ENCODE measurements at places on chromosomes 5 and 9.

GRCh38 chr5:125501396-125501795 is 755.0 kb upstream of the ZNF608 start:
- no peak for DNase-seq

DNA sequence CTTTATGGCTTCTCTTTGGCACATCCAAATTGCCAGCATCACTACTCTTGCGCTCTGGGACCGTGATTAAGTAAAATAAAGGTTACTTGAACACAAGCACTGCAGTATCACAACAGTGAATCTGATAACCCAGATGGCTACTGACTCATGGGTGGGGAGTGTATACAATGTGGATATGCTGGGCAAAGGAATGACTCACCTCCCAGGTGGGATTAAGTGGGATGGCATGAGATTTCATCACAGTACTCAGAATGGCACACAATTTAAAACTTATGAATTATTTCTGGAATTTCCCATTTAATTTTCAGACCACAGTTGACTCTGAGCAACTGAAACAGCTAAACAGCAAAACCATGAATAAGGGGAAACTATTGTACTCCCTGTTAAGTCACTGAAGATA is 4.3 kb downstream of the GFM2 start:
- no peak for DNase-seq

DNA sequence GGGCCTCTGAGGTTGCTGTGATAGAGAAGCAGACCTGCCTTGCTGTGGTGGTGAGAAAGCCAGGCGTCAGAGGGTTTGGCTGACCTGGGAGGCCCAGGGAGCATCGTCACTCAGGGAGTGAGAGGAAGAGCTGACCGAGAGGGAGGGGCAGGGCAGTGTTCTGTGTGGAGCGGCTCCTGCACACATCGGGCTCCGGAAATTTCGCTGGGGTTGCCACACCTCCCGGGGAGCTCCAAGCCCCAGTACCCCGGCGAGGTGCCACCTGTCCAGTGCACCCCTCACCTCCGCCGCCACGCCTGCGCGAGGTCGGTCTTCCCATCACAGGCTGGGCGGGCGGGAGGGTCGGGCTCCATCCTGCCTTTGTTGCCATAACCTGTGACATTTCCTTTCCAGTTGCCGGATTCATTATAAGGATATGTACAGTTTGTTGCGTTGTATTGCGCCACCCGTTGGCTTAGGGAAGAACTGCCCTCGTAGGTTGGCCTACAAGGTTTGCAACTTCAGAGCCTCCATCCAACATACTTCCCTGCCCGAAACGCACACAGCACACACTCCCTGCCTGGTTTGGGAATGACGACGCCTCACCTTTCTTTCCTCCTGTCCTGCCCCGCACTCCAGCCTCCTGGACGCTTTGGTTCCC is 223.2 kb downstream of the CACNA1B start:
- peak; percentile 46 for DNase-seq

DNA sequence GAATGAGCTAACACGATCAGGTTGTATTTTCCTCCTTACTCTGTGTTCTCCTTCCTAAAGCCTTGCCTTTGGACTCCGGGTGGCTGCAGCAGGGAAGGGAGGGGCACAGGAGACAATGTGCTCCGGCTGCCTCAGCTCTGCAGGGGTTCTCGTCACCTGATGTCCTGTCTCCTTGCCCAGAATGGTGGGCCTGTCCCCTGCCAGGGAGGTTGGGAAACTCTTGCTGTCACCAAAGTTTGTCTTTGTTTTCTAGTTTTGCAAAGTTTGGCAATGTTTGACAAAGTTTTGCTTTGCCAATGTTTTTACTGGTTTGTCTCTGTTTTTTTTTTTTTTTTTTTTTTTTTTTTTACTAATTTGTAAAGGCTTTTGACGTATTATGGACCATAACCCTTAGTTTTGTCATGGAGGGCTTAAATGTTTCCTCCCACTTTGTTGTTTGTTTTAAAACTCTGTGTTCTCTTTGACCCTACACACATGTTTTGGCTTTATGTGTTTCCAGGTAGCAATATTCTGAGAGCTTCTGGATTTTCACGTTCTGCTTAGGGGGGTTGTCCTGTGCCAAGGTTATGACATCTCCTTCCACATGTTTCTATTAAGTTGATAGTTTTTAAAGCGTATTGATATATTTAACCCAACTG is 49.3 kb downstream of the GADD45G start:
- no peak for DNase-seq

DNA sequence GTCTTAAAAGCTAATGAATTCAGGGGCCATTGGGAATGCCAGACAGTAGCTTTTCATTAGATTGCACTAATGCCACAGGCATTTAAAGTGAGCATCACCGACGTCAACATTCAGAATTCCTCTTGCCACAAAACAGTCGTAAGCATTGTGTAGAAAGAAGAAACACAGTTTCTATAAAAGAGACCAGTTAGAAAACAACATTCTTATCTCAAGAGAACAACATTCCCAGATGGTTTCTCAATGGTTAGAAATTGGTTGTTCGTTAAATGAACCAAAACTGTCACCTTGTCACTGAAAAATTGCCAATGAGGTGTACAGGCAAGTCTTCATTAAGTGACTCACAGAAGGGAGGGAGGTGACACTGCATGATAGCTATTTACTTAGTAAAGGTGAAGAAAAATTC is 401.6 kb upstream of the PRR16 start:
- no peak for DNase-seq

DNA sequence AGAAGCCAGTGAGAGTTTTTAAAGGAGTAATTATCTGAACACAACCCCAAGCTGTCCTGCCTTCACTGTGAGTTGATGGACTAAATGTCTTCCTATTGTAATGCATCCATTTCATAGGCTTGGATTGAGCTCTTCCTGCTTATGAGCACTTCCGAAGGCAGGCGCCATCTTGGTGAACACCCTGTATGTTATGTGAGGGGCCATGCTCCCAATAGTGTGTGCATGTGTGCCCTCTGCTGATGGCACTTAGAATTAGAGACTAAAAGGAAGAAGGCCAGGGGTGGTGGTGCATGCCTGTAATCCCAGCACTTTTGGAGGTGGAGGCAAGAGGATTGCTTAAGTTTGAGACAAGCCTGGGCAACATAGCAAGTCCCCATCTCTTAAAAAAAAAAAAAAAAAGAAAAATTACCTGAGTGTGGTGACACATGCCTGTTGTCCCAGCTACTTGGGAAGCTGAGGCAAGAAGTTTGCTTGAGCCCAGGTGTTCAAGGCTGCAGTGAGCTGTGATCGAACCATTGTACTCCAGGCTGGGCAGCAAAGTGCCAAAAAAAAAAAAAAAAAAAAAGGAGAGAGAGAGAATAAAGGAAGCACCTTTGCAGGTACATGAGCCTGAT is 65.0 kb downstream of the C9orf152 start:
- no peak for DNase-seq

- no peak for DNase-seq
Measured at GRCh38 chr9:16970321-16970720, 99.9 kb upstream of the BNC2 start.

GRCh38 chr5:116788851-116789403 is 214.3 kb upstream of the SEMA6A start:
- no peak for DNase-seq

- DNase-seq = no peak
Measured at GRCh38 chr5:103393101-103393754, 134.7 kb downstream of the MACIR start.

GRCh38 chr9:76013809-76014208 is 123.3 kb downstream of the PCSK5 start:
- no peak for DNase-seq

GRCh38 chr5:124871303-124871702 is 124.9 kb upstream of the ZNF608 start:
- DNase-seq = no peak

GRCh38 chr5:82109013-82109412 is 137.2 kb downstream of the ATG10 start:
- DNase-seq = no peak

GRCh38 chr5:11851416-11851815 is 52.8 kb downstream of the CTNND2 start:
- no peak for DNase-seq

GRCh38 chr5:148768806-148769415 is 57.5 kb upstream of the ADRB2 start:
- no peak for DNase-seq

- no peak for DNase-seq
Measured at GRCh38 chr5:102289251-102289899, 6.7 kb downstream of the SLCO4C1 start.

DNA sequence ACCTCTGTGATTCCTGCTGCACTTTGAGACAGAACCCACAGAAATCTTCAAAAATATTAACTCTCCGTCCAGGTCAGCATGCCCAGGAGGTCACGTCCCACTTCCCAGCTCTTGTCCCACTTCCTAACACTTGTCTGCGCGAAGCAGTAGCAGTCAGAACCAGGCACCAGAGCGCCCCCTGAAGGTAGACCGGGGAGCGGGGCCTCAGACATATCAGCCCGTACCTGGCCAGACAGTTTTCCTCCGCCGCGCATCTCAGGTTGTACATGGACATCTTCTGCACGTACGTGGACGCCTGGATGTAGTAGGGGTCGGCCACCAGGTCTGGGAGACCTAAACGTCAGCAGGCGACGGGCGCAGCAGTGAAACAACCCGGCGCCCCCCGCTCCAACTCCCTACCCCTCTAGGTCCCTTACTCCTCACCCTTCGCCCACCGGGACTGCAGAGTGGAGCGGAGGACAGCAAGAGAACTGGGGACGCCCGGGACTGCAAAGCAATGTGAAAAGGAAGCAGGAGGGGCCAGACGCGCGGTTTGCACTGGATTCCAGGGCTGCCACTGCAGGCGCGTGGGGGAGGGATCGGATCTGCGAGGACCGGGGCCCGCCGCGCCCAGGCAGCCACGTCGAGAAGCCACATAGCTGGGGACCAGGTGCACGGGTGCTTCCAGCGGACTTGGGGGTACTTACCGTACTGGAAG is 1.2 kb downstream of the LOX start:
- peak; percentile 91 for DNase-seq

DNA sequence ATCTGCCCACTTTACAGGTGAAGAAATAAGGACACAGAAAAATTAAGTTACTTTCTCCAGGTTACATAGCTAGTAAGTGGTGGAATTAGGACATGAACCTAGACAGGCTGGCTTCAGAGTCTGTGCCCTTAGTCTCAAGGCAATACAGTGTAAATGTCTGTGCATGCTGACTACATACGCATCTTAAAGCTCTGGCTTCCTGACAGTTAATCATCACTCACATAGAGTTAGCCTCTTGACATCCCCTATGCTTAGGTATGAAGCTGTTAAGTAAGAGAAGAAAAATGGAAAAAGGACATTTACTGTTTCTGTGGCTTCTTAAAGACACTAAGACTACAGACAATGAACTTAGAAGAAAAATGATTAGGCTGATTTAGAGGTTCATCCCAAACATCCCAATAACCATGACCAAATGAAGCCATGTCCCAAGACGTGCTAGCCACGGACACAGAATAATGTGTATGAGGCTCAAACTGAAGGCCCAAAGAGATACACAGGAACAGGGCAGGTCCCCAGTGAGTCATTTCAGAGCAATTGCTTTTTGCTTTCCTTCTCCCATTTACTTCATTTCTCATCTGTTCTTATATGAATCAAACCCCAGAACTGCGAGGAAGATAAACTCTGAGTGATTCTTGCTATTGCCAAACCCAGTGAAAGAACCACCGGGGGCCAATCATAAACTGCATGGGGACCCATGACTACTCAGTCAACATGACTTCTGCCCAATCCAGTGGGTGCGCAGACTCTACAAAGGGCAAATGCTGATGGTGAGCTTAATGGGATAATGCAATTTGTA is 100.0 kb upstream of the IFNK start:
- DNase-seq = no peak
